Esophagus squamous epithelium (tissue), 5 donors: ENCODE measurements at places on chromosomes 7 and 10.

DNA sequence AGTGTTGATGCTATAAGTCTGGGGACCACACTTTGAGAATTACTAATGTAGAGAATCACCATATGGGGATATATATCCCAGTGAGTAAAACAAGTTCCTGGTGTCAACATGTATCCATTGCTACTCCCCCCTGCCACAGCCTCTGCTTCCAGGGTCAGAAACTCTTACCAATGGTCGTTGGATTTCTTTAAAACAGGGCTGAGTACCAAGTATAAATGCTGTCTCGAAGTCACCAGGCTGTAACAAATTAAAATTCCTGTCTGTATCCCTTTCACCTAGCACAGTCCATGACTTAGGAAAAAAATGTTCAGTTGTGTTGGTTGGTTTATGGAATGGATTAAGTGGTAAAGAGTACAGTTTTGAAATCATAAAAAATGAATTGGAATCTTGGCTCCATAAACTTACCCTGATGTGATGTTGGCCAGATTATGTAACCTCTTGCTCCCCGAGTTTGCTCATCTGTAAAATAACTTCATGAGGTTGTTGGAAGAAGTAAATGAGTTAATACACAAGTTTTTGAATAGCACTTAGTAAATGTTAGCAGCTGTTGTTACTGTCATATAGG, 364.0 kb upstream of the LRGUK start:
- no peak for DNase-seq

DNA sequence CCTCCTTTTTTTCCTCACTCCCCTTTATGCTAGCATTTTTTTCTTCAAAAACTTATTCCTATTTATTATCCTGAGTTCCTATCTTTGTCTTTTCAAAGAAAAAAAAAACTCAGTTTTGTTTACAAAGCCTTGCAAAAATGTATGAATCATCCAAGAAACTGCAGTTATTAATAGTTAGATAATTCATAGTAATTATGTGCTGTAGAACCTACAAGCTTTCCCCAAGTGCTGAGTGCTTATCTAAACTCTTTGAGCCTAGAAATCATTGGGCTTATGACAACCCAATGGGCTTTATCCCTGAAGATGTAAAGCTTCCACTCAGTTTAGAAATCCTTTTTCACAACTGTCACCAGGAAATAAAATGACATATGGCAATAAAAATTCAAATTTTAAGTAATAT, 145.9 kb upstream of the WNT16 start:
- no peak for DNase-seq

DNA sequence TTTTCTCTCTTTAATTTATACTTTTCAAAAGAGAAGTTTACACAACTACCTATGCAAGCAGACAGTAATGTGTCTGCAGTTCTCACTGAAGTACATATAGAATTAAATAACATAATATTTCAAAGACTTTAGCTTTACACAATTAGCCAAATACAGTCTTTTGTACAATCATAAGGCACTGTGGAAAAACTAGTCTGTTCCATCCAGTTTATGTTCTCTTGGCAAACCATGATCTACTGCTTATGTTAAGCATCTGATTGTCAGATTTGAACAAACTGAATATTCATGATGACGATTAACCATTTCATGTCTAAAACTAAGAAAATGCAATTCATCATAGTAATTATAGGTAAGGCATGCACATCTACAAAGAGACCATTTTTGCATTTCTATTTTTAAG, 842 bp downstream of the SEMA3A start:
- no peak for DNase-seq

DNA sequence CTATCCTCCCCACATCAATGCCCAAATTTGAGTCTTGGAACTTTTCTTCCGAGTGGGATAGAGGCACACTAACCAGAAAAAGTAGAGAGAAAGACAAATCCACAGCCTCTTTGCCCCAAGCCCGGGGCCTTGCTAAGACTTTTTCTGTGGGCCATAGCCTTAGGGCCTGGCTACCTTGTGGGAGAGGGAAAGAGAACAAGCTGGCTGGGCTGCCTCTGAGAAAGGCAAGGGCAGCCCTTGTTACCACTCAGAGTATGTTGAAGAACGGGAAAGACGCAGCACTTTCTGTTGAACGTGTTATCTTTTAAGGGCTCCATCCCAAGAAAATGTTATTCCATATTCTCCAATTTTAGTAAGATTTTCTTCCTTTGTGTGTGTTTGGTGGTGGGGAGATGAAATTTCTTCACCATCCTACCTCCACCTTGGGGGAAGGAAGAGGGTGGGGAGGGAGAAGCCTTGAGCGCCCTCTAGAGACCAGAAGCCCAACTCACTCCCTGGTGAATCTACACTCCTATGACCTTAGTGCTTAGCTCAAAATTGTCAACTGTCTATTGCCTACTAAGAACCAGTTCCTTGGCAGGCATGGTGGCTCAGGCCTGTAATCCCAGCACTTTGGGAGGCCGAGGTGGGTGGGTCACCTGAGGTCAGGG, 3.9 kb upstream of the NRF1 start:
- no peak for DNase-seq

- DNase-seq = no peak
These were observed 240.7 kb upstream of the MBL2 start for GRCh38 chr10:53013201-53013810.

DNA sequence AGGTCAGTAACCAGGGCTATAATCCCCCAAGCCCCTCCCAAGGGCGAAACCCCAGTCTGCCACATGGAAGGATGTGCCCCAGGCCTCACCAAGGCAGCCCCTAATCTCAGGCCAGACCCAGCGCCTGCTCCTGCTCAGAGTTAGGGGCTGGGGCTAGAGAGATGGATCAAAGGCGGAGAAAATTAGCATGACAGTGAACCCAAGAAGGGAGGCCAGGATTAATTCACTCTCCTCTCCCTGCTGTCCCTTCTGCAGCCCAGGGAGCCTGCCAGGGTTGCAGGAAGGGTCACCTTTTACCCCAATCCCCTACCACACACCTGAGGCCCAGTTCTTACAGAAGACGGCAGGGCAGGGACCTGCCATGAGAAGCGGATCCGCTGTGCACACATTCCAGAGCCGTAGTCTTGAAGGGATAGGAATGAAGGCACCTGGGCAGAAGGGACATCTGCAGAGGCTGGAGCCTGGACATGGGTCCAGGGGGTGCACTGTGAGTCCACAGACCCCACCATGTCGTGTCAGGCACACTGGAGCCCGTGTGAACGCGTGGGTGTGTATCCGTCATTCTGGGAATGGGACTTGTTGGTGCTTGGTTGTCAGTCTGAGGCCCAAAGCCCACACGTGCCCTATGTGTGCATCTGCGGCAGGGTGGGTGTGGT, 11.9 kb upstream of the ZMIZ1 start:
- DNase-seq = no peak

DNA sequence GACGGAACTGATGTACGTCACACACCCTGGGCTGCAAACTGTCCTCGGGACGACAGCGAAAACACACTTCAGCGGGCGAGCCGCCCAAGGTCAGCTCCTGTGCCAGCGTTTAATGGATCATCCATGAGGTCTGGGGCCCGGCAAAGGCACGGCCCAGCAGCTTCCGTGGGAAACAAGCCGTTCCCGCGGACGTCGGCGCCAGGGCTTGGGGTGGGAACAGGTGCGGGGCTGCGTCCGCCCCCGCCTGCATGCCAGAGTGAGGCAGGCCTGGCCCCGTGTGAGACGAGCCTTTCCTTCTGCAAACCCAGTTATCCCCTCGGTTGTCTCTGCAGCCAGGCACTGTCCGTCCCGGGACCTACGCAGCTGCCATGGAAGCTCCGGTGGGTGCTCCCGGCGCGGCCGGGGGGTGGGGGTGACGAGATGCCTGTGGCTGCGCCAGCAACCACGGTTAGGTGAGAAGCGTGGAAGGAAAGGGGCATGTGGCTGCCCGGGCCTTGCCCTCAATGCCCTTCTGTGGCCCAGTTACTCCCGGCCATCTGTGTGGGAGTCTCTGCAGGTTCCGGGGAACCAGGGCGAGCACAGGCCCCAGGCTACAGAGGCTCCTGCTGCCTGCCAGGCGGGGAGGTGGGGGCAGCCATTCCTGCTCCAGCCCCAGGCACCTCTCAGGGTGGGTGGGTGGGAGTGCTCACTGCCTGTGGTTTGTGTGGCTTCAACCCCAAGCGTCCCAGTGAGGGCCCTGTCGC, 42.2 kb upstream of the PDGFA start:
- no peak for DNase-seq

GRCh38 chr10:7285522-7286322, 125.1 kb downstream of the SFMBT2 start:
- DNase-seq = no peak

- no peak for DNase-seq
These were observed at the start of gene PAPSS2 for GRCh38 chr10:87659571-87660483. Gene PAPSS2 (plus strand): TSS chr10:87659878. CDS start chr10:87659982, 104 bp downstream.

GRCh38 chr10:37222046-37222445, 96.6 kb downstream of the ANKRD30A start:
- no peak for DNase-seq

- DNase-seq = no peak
These were observed 120.1 kb downstream of the LRRN3 start for GRCh38 chr7:111210996-111211395.

- no peak for DNase-seq
These were observed 161.4 kb downstream of the GPAM start for GRCh38 chr10:112022196-112022595.

GRCh38 chr10:79310200-79310865, 36.9 kb upstream of the PPIF start:
- DNase-seq = no peak
